ENCODE measurements at places on chromosomes 12 and 14.

GRCh38 chr12:131094831-131095805 is 141.4 kb downstream of the ADGRD1 start:
- DNase-seq = no peak

GRCh38 chr12:119231774-119232173 is 53.0 kb downstream of the HSPB8 start:
- DNase-seq = no peak

DNA sequence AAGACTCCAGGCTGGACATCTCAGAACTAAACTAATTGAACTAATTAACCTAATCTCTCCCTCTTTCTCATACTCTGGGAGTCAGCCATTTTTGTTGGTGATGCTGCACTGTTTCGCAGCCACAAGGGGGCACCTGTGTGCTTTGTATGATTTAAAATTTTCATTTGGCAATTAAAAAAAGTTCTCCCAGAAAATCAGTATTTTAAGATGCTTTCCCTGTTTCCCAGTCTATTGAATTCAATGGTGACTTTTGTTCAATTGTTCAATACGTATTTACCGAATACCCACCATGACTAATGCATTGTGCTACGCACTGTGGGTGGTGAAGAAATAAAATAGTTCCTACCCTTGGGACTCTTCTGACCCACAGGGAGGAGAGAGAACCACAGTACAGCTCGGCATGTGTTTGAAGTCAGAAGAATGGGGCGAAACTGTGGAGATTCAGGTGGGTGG is 63.7 kb downstream of the ZNF664 start:
- DNase-seq = peak; percentile 50

- DNase-seq = no peak
Measured at GRCh38 chr14:75196064-75196463, 19.7 kb upstream of the TMED10 start.

DNA sequence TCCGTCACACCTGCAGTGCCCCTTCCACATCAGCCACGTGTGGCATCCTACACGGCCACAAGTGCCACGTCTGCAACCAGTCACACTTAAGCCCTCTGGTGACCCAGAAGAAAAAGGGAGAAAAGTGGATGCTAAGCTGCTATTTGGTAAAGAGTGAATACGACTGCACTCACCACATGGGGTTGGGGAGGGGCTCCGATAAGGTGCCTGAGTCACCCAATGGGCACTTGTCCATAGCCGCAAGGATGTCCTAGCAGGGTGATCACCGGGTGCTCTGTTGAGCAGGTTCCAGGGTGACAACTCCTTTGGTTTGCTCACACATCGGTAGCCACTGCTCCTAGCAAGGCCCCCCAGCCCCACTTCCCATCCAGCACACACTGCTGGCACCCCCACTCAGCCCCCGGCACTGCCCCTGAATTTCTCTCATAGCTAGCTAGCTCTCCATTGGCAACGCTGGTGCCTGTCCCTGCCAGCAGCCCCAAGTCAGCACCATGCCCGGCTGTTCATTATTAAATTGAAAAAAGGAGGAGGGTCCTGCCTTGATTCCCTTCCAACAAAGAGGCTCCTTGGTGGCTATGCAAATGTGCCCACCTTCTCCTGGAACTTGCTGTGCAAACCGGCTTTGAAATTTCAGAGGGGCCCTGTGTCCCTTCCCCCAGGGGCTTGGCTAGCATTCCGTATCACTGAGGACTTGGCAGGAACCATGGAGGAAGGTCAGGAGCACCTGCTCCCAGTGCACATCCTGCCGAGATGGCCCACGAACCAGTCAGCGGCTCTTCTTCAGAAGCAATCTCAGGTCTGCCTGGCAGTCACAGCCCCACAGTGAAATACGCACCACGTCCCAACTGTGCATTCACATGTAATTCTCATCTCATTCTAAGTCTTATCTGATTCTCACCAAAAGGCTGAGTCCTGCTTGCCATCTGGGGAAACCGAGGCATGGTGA is 227.7 kb upstream of the DIO3 start:
- DNase-seq = peak; percentile 29

- DNase-seq = no peak
Measured at GRCh38 chr12:47094804-47095203, 15.0 kb upstream of the AMIGO2 start.

GRCh38 chr12:99004799-99005466 is 359.8 kb downstream of the APAF1 start:
- DNase-seq = no peak

- peak; percentile 14 for DNase-seq
Measured at GRCh38 chr14:37411079-37411735, 183.8 kb downstream of the FOXA1 start.

- no peak for DNase-seq
Measured at GRCh38 chr14:64123241-64123822, 170.8 kb downstream of the ESR2 start.

- no peak for DNase-seq
Measured at GRCh38 chr14:24339284-24340151, at the start of gene RIPK3. RIPK3 (minus strand) TSS chr14:24339991; CDS start chr14:24339826, 165 bp downstream.
